Coronary artery (tissue), 2 donors: ENCODE measurements at places on chromosomes 7 and 10.

GRCh38 chr10:119355930-119356329, 148.6 kb downstream of the GRK5 start:
- DNase-seq = no peak

GRCh38 chr7:81462672-81463071, 307.2 kb downstream of the HGF start:
- DNase-seq = no peak

GRCh38 chr10:102236006-102236405, 5.3 kb downstream of the PITX3 start:
- DNase-seq = no peak

DNA sequence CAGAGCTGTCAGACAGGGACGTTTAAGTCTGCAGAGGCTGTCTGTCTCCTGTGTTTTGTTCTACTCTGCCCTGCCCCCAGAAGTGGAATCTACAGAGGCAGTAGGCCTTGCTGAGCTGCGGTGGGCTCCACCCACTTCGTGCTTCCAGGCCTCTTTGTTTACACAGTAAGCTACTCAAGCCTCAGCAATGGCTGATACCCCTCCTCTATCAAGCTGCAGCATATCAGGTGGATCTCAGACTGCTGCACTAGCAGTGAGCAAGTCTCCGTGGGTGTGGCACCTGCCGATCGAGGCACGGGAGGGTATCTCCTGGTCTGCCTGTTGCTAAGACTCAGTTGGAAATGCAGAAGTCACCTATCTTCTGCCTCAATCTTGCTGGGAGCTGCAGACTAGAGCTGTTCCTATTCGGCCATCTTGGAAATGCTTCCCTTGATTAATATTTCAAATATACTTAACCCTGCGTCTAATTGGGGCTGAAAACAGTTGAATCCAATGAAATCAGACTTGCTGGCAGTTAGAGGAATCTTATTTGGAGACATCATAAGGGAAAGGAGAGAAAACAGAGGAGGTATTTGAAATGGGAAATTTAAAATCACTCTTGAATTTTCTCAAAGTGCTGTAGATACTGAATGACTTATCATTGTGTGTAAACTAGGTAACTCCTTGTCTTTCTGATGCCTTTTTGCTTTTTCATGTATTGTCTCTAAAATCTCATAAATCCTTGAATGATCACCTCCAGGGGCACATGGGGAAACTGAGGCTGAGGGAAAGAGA, 13.8 kb upstream of the CYP3A5 start:
- no peak for DNase-seq

- no peak for DNase-seq
These were observed 4.4 kb upstream of the PDLIM1 start for GRCh38 chr10:95295031-95295755.

DNA sequence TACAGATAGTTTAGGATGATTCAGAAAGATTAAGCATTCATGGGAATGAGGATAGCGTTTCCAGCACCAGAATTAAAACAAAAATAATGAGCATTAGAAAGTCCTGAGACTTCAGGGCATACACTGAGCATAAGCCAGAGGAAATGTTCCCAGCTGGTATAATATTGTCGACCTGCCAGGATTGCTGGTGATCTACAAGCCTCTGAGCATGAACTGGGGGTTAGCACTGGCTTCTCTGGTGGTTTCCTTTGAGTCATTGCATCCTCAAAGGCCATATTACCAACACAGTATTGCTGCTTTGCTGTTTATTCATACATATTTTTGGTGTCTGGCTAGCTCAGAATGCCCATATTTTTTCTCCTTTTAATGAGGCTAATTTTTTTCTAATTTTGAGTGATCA, 10.7 kb upstream of the ATRNL1 start:
- DNase-seq = no peak

GRCh38 chr10:113179265-113179664, 229.2 kb downstream of the TCF7L2 start:
- no peak for DNase-seq

GRCh38 chr10:80530251-80530650, 7.5 kb upstream of the SH2D4B start:
- DNase-seq = no peak

GRCh38 chr10:75013522-75013921, 97.9 kb upstream of the SAMD8 start:
- no peak for DNase-seq

DNA sequence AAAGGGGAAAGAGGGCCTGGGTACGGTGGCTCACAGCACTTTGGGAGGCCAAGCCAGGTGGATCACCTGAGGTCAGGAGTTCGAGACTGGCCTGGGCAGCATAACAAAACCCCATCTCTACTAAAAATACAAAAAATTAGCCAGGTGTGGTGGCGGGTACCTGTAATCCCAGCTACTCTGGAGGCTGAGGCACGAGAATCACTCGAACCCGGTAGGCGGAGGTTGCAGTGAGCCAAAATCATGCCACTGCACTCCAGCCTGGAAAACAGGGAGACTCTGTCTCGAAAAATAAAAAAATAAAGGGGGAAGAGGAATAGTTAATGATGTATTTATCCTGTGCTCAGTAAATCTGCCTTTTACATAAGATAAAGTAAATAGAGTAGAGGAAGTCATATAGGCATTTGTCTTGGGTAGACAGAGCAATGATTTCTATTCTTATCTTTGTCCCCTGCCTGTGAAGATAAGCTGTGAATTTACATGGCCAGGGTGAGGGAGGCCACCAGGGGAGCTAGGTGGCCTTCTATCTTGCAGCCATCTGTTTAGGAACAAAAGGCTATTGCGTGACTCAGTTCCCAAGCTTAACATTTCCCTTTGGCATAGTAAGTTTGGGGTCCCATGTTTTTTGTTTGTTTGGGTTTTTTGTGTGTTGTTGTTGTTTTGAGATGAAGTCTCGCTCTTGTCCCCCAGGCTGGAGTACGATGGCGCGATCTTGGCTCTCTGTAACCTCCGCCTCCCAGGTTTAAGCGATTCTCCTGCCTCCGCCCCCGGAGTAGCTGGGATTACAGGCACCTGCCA, 73.2 kb upstream of the GTF2I start:
- DNase-seq = no peak

DNA sequence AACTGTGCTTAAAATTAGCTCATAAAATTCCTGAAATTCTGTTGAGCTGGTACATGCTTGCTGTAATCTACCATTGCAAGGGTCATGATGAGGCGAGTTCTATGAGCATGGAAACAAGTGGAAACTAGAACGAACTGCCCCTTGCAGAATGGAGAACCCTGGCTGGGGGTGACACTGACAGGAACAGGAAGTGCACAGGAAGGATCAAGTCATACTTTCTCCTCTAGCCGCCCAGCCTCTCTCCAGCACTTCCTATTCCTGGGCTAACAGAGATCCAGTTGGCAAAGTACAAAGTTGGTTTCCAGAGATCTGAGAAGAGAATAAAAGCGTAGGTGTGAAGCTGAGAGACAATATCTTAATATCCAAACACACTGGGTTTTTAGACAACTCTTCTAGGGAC, 414.2 kb upstream of the PODXL start:
- DNase-seq = no peak

DNA sequence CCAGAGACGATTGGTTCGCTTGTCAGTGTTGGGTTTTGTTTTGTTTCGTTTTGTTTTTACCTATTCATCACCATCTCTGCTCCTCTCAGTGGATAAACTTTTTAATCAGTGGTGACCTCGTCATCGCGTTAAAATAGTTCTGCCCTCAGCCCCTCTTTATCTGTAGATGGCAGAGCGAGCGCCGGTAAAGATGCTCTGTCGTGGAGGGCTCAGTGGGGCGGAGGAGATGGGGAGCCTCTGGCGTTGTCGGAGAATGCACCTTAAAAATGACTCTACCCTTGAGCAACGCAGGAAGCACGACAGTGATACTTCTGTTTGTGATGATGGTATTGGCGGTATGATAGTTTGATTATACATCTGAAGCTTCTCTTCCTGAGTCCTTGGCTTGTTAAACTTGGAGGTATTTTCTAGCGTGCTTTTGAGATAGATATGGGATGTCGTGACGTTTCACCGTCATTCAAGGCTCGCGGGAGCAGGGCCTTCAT, 554 bp downstream of the CSGALNACT2 start:
- DNase-seq = no peak

DNA sequence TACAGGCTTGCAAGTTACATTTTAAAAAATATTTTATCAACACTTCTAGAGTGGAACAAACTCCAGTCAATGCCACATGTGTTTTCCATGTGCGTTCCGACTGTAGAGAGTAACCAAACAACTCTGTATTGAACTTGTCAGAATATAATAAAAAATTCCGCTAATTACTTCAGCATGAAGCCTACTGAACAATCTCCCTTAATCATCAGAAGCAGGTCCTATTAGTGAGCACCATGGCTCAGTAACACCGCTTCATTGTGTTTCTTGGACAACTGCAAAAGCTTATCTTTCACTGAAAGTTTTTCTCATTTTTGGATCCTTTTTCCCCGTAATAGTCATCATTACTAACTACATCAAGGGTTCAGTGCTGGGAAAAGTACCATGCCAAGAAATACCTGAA, 117.0 kb downstream of the MKX start:
- DNase-seq = no peak

DNA sequence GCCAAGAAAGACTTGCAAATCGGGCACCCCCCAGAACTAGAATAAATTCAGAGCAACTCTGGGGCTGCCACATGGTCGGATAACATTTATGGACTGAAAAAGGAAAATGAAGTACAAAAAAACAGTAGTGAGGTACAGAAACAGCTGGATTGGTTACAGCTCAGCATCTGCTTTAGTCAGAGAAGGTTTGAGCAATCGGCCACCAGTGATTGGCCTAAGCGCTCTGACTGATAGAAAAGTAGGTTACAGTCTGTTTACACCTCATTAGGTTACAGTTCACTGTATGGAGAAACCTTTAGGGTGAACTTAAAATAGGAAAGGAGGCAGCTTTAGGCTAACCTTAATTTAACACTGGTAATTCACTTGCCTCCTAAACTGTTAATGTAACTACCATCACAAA, 102.0 kb upstream of the DKK1 start:
- DNase-seq = no peak

GRCh38 chr7:924541-925231, 29.8 kb downstream of the ADAP1 start:
- no peak for DNase-seq

DNA sequence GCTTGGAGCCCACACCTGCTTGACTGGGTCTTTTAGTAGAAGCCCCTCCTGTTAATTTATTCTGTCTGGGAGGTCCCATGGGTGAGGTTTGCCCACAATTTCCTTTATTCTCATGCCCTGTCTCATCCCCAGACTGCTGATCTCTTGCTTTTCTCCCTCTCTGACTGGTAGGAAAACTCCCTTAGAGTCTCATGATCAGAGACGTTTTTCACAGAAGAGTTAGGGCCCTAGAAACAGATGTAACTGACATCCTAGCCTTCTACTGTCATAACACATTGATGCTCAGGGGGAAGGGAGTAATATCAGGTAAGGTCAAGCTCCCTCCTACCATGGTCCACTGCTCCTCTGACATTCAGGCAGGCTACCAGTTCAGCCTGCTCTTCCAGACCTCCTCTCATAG, 43.7 kb upstream of the WASL start:
- DNase-seq = no peak

DNA sequence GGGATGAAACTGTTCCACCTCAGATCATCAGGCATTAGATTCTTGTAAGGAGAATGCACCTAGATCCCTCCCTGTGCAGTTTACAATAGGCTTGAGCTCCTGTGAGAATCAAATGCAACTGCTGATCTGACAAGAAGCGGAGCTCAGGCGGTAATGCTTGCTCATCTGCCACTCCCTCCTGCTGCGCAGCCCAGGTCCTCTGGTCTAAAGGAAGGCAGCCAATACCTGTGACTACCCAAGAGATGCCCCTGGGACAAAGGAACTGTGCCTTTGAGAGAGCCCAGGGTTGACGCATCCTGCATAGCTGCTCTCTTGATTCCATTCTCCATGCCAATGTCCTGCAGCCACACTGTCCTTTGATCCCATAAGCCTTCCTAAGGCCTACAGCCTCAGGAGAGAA, 73.1 kb downstream of the ADCYAP1R1 start:
- DNase-seq = no peak

DNA sequence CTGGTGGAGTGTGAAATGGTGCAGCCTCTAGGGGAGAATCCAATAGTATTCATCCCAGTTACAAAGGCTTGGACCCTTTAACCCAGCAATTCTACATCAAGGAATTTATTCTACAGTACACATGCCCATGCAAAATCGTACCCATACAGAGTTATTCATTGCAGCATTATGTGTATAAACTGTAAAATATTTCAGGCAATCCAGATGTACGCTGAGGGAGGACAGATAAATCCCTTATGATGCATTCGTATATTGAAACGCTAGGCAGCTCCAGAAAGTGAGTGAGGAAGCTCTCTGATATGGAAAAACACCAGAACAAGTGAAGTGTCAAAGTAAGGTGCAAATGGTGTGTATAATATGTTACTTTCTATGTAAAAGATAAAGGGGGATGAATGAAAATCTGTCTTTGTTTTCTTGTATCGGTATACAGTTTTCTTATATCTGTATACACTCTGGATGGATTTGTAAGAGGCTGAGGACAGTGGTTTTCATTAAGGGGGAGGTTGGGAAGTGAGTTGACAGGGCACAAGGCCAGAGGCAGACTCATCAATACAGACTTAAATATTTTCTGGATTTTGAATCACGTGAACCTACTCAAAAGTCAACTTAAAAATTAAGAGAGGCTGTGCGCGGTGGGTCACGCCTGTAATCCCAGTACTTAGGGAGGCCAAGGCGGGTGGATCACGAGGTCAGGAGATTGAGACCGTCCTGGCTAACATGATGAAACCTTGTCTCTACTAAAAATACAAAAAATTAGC, 17.1 kb downstream of the VWA2 start:
- DNase-seq = no peak

- no peak for DNase-seq
These were observed 103.5 kb downstream of the INSYN2A start for GRCh38 chr10:127092916-127093315.

- no peak for DNase-seq
These were observed 116.7 kb downstream of the TNS3 start for GRCh38 chr7:47465191-47465590.

GRCh38 chr7:10802526-10802925, 171.1 kb upstream of the PHF14 start:
- DNase-seq = no peak

- DNase-seq = no peak
These were observed 3.8 kb downstream of the PTER start for GRCh38 chr10:16440396-16441133.

DNA sequence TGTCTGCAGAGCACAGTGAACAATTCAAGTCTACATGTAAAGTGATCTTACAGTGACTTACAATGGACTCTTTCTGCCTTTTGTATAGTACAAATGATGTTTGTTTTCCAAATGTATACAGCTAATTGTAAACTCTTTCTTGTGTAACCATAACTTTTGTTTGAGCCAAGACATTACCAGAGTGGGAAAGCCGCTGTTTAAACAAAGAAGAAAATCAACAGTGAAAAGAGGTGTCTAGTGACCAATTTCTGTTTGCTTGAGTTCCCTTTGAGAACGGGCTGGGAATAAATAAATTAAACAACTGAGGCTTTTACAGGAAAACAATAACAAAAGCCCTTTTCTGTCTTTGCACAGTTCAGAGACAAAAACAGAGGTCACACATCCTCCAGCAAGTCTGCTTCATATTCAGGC, 1163.4 kb downstream of the CNTNAP2 start:
- DNase-seq = no peak

GRCh38 chr10:22579826-22580225, 134.6 kb downstream of the PIP4K2A start:
- no peak for DNase-seq
